Stimulated activated CD4-positive, alpha-beta T cell treated with anti-CD3 and anti-CD28 coated beads, Interleukin-4, amount 100 ng/mL, for 48 hours (primary cell): ENCODE measurements at places on chromosomes 2 and 18.

- DNase-seq, result no peak
Observed at GRCh38 chr2:189661957-189662321, 680 bp downstream of the ASNSD1 start.

- no peak for DNase-seq
Observed at GRCh38 chr2:203562268-203562667, 27.2 kb upstream of the RAPH1 start.

DNA sequence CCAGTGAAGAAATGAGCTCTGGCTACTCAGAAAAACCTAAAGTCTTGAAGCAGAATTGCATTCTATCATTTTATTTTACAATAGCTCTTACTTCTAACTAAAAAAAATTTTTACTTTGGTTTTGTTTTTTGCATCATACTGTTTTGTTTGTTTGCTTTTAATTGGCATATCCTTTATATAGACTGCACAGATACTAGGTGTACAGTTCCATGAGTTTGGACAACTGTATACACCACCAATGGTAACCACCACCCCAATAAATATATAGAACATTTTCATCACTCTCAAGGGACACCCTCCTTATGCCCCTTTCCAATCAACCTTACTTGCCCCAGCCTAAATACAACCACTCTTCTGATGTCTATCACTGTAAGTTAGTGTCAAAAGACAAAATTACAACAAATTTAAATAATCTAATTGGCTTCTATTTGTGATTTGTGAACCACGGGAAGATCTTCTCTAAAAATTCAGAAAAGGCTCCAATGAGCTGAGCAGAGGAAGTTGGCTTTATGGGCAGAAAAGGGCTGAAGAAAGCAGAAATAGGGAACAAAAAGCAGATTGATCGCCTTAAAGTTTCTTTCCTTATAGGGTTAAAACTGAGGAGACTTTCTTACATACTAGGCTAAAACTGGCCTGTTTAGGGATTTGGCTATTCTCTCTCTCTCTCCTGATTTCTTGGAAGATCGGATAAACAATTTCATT lies 22.2 kb upstream of the SOS1 start:
- DNase-seq, result no peak

DNA sequence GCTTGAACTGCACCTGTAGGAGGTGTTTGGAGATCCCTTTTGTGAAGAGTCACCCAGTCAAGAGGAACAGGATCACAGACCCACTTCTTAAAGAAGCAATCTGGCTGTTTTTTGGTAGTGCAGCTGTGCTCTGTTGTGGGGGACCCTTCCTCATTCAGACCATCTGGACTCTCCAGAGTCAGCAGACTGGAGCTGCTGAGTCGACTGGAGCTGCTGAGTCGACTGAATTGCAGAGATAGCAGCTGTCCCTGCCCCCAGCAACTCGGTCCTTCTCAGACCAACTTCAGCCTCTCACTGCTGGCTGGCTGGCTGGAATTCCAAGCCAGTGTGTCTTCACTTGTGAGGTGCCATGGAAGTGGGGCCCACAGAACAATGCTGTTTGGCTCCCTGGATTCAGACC lies 56.8 kb downstream of the GTF3C3 start:
- DNase-seq, result no peak

- DNase-seq, result no peak
Observed at GRCh38 chr2:172223601-172224054, 120.9 kb upstream of the DLX2 start.
